Activated CD8-positive, alpha-beta memory T cell treated with anti-CD3 and anti-CD28 coated beads for 48 hours (primary cell): ENCODE measurements at places on chromosomes 7 and 10.

GRCh38 chr7:129550693-129551360 lies 48.5 kb downstream of the SMKR1 start:
- no peak for DNase-seq

DNA sequence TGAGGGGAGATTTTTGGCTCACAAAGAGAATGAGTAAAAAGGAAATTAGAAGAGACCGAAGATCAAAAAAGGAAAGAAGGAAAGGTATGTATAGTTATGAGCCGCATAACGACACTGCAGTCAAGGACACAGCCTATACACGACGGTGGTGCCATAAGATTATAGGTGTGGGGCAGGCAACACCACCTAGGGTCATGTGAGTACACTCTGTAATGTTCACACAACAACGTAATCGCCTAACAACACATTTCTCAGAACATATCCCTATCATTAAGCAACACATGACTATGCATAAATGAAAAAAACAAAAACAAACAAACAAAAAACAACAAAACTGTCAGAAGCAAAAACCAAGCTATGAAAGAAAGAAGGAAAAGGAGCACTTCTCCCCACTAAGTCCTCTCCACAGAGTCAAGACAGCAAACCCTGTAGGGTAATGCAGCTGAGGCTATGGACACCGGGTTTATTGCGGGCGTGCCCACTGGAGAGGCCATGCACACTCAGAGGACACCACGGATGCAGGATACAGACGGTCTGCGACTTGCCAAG lies 45.1 kb downstream of the PIP4K2A start:
- DNase-seq: no peak

DNA sequence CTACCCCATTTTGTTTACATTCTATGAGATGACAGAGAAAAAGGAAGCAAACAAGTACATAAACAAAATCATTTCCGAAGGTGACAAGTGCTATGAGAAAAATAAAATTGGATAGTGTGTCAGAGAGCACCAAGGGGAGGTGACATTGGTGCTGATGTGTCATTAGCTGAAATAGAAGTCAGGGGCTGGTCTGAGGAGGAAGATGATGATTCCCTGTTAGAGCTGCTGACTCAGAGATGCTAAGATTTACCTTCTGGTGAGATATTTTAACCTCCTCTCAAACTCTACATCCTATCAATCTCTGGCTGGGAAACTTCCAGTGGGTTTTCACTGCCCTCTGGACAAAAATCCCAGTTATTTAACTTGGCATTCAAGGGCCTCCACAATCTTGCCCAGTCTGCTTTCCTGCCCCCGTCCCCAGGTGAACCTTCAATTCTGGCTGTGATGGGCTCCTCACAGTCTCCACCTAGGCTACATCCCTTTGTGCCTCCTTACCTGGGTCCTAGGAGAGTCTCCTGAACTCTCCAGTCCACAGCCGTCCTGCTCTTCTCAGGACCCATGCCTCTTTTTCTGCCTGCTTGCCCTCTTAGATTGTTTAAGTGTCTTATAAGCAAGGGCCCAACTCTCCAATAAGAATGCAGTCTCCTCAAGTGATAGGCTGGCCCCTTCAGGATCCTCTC lies 26.6 kb downstream of the DUSP5 start:
- DNase-seq: no peak

- DNase-seq: no peak
Measured at GRCh38 chr10:121854809-121855445, 72.9 kb downstream of the ATE1 start.

DNA sequence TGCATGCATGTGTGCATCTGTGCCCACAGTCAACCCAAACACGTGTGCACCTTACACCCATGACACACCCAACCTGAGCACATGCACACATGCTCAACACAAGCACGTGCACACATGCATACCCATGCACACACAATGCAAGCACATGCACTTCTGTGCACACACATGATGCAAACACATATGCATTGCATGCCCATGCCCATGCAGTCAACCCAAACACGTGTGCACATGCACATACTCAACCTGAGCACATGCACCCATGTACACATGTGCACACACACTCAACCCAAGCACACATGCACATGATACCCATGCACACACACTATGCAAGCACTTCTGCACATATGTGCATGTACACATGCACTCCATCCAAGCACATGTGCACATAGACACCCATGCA lies 84.5 kb upstream of the FAM20C start:
- DNase-seq: no peak

GRCh38 chr10:30398193-30398592 lies 35.8 kb upstream of the MAP3K8 start:
- DNase-seq: no peak

GRCh38 chr10:30868611-30869010 lies 163.1 kb downstream of the ZNF438 start:
- DNase-seq: no peak

DNA sequence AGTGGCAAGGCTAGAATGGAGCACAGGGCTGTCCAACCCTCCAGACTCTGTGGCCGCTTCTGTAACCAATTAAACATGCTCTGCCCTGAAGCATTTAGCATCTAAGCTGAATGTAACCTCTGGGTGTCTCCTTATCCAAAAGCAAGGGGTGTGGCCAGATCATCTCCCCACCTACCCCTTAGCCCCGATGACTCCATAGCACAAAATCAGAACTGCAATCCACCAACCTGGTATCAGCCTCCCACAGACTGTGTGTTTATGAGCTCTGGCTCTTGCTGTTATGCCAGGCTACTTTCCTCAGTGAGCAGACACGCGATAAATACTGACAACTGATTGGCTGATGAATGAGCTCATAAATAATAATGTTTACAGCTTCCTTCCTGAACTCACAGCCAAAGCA lies 3.2 kb downstream of the FRMD4A start:
- DNase-seq: no peak

DNA sequence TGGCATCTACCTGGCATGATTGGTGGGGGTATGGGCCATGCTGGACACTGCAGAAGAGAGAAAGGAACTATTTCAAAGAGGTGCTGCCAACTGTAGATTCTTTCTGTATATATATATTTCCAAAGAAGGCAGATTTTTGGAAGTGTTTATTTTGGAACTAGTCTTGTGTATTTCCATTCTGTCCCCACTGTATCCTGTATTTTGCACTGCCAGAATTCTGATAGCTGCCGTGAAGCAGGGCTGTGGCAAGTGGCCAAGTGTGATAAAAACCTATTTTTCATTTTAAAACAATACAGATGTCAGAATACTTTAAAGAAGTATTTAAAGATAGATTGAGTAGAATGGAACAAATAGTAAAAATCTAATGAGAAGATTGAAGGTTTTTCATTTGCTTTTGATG lies 17.1 kb downstream of the MCU start:
- DNase-seq: no peak

DNA sequence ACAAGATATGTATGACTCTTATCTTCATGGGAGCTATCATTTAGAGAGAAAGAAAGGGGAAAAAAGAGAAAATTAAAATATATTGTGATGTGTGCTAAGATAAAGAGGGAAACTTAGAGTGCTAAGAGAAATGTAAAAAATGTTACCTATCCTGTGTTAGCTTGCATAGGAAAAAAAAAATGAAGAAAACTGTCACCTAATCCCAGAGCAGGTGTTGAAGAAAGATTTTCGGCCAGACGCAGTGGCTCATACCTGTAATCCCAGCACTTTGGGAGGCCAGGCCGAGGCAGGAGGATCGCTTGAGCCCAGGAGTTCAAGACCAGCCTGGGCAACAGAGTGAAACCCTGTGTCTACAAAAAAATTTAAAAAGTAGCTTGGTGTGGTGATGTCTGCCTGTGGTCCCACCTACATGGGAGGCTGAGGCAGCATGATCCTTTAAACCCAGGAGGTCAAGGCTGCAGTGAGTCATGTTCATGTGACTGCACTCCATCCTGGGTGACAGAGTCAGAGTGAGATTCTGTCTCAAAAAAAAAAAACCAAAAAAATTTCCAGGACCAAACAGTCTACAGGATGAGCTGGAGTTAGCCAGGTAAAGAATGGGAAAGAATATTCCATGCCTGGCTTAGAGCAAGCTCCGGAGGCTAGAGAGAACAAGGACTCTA lies 2.4 kb upstream of the MKLN1 start:
- no peak for DNase-seq

DNA sequence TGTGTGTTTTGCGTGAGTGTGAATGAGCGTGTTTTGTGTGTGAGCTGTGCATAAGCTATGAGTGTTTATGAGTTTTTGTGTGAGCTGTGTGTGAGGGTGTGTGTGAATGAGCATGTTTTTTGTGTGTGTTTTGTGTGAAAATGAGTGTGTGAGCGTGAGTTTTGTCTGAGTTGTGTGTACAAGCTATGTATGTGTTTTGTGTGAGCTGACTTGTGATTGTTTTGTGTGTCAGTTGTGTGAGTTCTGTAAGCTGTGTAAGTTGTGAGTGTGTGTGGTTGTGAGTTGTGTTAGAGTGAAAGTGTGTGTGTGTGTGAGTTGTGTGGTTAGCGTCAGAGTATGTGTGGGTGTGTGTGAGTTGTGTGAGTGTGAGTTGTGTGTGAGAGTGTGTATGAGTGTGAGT lies 343.2 kb downstream of the PTPRN2 start:
- DNase-seq: no peak

- no peak for DNase-seq
Measured at GRCh38 chr7:14196555-14196954, 207.1 kb upstream of the ETV1 start.

DNA sequence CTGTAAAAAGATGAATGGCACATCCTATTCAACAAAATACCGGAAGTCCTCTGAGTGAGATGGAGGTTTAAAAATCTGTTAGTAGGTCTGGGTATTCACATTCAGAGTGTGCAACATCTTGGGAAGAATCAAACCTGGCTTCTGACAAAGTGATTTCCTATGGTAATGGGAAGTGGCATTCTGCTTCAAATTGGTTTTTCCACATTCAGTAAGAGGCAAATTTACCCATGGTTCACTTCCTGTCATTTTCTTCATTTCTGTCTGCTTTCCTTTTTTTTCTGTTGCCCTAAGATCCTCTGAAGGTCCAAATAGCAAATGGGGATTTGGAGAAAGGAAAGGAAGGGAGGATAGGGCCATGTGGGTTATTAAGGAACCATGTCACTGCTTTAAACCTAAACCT lies 218.3 kb downstream of the DOCK4 start:
- no peak for DNase-seq

GRCh38 chr10:17993361-17993760 lies 41.6 kb downstream of the SLC39A12 start:
- no peak for DNase-seq

DNA sequence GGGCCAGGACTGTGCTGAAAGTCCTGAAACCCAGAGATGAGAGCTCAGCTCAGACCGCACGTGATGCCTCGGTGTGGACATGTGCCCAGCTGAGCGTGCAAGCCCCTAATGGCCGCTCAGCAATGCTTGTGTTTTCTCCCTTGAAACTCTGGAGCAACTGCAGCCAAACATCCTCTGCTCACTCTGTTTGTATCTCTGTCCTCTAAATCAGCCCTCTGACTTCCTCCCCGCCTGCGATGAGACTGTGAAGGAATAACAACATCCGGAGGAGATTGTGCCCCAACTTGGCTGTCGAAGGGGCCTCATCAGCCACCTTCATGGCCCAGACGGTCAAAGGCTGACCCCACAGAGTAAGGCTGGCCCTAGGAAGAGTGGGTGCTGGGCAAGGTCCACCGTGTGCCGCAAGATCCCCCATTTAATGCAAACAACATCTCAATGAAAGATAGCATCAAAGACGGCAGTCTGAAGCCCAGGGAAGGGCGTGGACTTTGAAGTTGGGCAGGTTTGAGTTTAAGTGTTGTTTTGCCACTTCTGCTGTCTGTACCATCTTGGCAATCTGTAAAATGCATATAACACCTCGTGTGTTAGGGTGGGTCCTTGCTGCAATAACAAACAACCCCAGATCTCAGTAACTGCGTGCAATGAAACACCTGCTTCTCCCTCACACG lies 39.9 kb downstream of the CALML3 start:
- no peak for DNase-seq

GRCh38 chr10:125038637-125039036 lies 96.7 kb downstream of the ZRANB1 start:
- DNase-seq: no peak

GRCh38 chr10:3142146-3142875 lies 30.3 kb downstream of the PITRM1 start:
- no peak for DNase-seq

- DNase-seq: no peak
Measured at GRCh38 chr10:5184987-5185775, at the start of gene AKR1C8. Gene AKR1C8, minus strand, starts transcription at chr10:5185150. Its CDS starts 46 bp downstream, at chr10:5185104.

- no peak for DNase-seq
Measured at GRCh38 chr7:30977896-30978564, 14.3 kb downstream of the GHRHR start.

- no peak for DNase-seq
Measured at GRCh38 chr10:27724287-27724686, 21.3 kb downstream of the MKX start.

- no peak for DNase-seq
Measured at GRCh38 chr10:1228467-1228975, 172.3 kb downstream of the WDR37 start.

DNA sequence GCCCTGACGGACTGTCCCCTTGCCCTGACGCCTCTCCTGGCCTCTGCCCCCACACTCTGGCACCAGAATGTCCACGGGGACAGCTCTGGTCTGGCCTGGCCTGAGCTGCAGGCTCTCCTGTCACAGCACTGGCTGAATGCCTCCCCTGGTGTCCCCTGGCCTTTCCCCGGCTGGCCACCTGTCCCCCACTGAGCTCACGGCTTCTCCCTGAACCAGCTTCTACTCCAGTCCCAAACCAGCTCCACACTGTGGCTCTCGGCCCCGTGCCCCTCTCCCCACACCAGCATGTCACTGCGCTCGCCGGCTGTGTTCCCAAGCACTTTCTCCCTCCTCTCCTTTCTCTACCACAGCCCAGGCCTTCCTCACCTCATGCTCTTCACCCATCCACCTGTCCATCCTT lies 386.4 kb downstream of the DNAJB6 start:
- DNase-seq: no peak

DNA sequence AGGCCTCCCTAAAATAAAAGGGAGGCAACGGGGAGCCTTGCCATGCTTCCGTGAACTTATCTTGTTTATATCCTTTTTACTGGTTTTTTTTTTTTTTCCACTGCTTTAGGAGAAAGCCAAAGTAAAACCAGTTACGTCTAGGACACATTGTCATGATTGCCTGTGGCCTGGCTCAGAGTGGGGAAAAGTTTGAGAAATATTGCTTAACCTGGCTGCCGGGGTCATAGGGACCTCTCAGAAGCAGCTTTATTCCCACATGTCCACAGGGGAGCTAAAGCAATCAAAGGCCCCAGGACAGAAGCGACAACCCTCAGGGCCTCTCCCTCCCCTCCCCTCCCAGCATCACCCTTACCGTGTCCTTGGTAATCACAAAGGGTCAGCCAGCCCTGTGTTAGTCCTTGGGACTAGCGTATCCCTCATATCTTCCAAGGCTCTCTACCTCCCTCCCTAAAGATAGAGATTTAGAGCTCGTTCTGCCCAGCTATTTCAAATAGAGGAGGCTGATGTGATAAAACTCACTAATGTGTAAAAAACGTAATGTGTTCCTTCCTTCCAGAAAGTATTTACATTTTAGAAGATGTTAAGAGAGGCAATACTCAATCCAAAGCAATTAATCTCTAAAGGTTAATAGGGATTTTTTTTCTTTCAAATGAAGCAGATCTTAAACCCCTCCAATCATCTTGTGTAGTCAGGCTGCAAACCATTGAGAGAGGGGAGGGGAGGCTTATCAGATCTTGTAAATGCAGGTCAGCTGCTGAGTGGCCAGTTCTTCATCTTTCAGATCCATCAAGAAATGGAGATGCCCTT lies 64.8 kb upstream of the PRKAR2B start:
- no peak for DNase-seq

- no peak for DNase-seq
Measured at GRCh38 chr7:1749351-1749863, 79.3 kb downstream of the ELFN1 start.

GRCh38 chr7:47295606-47296005 lies 286.3 kb downstream of the TNS3 start:
- no peak for DNase-seq
